Upper lobe of left lung (tissue), 6 donors: ENCODE measurements at places on chromosomes 16 and 17. TPM values are rescaled to one million over a fixed set of nuclear protein-coding genes. Genes with fewer than 3 reads are reported as not detected.

GRCh38 chr16:67177743-67178699, 5.7 kb downstream of the MATCAP1 start:
- DNase-seq = peak; percentile 88
- peak overlapping the region; percentile 67 for H3K27ac ChIP-seq
- no peaks in the 10 kb centered on the region for H3K27me3 ChIP-seq

DNA sequence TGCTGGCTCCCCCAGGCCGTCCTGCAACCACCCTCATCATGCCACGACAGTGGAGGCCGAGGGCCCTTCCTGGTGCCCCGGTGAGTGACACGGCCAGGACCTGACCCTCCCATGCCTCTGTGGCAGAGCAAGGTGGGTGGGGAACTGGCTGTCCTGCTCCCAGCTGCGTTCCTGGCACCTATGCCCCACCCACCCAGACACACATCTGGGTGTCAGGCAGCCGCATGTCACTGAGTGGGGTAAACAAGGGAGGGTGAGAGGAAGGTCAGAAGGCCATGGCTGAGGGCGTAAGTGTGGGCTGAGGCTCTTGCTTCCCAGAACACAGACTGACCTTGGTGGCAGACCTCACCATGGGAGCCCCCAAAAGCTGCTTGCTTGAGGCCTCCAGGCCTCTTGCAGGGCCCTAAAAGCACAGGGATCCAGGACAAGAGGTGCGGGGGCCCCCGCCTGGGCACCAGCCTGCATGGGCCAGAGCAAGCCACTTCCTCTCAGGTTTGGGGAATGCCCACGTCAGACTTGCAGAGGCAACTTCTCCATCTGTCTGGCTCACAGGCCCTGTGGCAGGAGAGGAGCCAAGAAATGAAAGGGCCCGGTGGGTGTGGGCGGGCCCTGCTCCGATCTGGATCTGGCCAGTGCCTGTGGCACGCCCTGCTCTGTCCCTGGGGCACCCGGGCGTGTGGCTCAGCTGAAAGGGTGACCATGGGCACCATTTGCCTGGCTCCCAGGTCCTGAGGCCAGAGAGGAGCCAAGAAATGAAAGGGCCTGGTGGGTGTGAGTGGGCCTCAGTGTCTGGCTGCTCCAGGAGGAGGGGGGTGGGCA, 3.9 kb upstream of the CCDC57 start:
- H3K27me3 ChIP-seq = no peaks in the 10 kb centered on the region
- peak overlapping the region; percentile 15 for H3K4me3 ChIP-seq
- no peaks in the 10 kb centered on the region for H3K36me3 ChIP-seq
- peaks cover 46% of the 10 kb centered on the region for H3K4me1 ChIP-seq
- peak overlapping the region; percentile 93 for H3K27ac ChIP-seq
- DNase-seq = peak; percentile 92

DNA sequence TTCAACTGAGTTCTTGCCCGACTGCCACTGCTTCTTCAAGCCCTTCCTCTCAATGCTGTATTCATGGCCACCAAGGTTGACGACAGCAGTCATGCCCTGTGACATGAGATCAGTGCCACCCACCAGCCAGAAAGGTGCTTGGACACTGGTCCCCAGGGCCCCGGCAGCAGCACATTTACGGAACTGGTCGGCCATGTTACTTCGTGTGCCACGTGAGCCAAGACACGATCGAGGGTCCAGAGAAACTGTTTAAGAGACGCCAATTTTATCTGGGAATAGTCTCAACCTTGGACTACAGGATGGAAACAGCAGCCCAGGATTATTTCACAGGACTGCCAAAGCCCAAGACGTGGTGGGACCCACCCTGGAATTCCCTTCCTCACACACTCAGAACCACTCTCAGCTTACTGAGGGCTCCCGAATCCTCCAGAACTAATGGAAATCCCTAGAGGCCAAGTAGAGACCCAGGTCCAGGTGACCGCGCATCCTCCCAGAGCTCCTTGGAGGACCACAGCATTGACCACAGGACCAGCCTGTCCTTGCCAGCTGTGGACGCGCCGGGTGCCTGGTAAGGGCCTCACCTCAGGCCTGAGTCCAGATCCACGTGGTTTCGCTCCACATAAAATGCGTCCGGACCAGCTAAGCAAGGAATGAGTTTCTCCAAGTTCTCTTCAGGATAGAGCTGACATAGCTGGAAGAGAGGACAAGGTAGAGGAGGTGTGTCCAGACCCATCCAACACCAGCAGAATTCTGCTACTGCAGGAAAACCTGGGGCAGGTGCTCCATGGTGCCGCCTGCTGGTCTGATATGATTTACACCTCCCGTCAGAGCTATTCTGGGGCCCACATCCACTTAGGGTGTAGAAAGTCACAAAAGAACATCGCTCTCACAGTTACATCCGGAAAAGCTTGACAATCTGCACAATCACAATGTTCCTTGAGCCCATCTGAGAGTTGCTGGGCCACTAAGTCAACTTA, 28.2 kb downstream of the MAP1LC3B start:
- H3K4me1 ChIP-seq = no peaks in the 10 kb centered on the region
- no peaks in the 10 kb centered on the region for H3K27me3 ChIP-seq
- DNase-seq = no peak
- no peak overlapping the region for H3K4me3 ChIP-seq
- H3K36me3 ChIP-seq = peaks cover 75% of the 10 kb centered on the region

DNA sequence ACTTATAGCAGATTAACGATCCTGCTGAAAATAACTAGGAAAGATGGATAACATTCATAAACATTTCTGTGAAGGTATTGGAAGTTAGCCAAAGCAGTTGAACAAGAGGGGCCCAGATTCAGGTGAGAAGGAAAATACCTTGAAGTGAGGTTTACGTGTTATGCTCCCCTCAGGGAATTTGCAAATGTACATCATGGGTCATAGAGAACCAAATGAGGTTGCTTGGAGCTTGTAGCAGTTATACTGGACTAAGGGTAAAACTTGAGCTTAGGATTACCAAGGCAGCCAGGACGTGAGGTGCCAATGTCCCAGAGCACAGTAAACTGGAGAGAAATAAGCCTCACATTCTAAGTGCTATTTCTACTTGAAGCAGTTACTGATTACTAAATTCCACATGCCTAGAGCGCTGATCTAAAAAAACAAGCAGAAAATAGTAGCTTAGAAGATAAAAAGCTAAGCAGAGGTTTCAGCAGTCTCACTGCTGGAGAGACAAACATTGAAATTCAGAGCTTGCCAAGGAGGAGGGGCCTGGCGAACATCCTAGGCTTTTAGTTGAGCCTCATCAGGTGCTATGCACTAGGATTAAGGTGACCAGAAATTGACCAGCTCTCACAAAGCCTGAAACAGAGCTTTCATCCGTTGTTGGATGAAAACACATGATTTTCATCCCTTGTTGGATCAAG, 136.7 kb upstream of the FAM20A start:
- DNase-seq = no peak
- peaks cover 11% of the 10 kb centered on the region for H3K4me1 ChIP-seq
- H3K36me3 ChIP-seq = no peaks in the 10 kb centered on the region
- no peak overlapping the region for H3K27ac ChIP-seq
- H3K27me3 ChIP-seq = no peaks in the 10 kb centered on the region
- no peak overlapping the region for H3K4me3 ChIP-seq

GRCh38 chr17:35731239-35731916, at the start of gene RASL10B:
TSS of gene RASL10B (plus strand) at chr17:35731639. CDS start at chr17:35735185, 3,546 bp downstream.
- peaks cover 12% of the 10 kb centered on the region for H3K4me1 ChIP-seq
- peak within 1 kb of the TSS; percentile 45 for H3K27ac ChIP-seq
- no peaks in the 10 kb centered on the region for H3K36me3 ChIP-seq
- H3K27me3 ChIP-seq = no peaks in the 10 kb centered on the region
- peak; percentile 49 for DNase-seq

DNA sequence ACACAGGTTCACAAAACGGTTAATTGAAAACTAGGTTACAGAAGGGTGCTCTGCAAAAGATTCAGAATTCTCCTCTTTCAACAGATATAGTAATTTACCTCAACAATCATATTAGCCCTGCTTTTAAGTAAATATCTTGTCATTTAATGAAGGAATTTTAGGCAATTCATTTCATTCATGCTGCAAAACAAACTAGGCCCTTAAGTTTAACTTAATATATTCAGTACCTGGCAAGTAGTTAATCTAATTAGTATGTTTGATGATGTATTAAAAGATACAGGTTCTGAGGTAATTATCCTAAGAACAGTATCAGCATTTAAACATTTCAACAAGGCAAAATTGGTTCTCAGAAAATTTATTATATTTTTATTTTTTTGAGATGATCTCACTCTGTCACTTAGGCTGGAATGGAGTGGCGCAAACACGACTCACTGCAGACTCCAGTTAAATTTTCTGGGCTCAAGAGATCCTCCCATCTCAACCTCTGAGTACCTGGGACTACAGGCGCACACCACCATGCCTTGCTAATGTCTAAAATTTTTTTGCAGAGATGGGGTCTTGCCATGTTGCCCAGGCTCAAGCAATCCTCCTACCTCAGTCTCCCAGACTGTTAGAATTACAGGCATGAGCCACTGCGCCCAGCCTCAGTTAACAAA, 44.9 kb downstream of the SMURF2 start:
- H3K27ac ChIP-seq = no peak overlapping the region
- no peak for DNase-seq
- peaks cover 17% of the 10 kb centered on the region for H3K4me1 ChIP-seq
- H3K36me3 ChIP-seq = no peaks in the 10 kb centered on the region
- H3K4me3 ChIP-seq = no peak overlapping the region

The CMC2 gene
- 38.8 TPM for total RNA-seq

The GCGR gene
- not detected for total RNA-seq
